ENCODE measurements at places on chromosomes 16 and 17.
A peak's percentile ranks its signal among the peaks of the same experiment; 100 is the strongest.

- DNase-seq, result no peak
Measured at GRCh38 chr17:63842173-63842539, 329 bp downstream of the SMARCD2 start.

DNA sequence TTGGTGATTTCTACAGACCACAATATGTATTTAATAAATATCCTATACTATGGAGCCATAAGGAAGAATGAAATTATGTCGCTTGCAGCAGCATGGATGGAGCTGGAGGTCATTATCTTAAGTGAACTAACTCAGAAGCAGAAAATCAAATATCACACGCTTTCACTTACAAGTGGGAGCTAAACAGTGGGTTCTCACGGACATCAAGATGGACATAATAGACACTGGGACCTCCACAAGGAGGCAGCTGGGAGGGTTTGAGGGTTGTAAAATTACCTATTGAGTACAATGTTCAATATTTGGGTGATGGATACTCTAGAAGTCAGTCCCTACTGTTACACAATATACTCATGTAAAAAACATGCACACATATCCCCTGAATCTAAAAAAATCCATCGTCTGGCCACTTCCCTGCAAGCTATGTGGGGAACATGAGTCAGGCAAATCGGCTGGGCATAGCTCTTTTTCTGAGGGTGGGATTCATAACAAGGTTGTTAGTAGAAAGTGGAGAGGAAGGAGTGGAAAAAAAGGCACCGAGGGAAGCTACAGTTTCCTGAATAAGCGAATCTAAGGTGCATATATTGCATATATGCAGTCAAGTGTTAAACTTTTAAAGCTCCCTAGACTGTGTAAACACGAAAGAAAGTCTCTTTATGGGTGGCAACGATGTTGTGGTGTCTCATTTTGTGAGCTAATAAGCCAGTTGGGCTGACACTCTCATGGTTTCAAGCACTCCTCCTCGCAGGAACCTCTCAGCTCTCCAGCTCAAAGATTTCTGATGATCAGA lies 135.2 kb upstream of the CPHXL start:
- DNase-seq, result peak; percentile 61

GRCh38 chr16:7363422-7364417 lies 31.1 kb downstream of the RBFOX1 start:
- peak; percentile 85 for DNase-seq

- DNase-seq, result no peak
Measured at GRCh38 chr16:9845661-9846361, 336.4 kb downstream of the GRIN2A start.

DNA sequence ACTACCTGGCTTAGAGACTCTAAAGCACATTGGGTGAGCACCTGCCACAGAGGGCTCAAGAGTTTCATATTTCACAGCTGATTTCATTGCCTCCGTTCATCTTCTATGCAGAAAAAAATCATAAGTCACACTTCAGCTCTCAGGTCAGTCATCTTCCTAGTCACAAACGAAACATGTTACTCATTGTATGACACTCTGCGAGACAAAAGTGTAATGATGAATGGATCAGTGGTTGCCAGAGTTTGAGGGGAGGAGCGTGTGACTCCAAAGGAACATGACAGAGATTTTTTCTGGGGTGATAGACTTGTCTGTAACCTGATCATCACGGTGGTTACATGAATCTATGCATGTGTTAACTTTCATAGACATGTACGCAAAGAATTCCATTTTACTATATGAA lies 195.2 kb upstream of the CNTNAP4 start:
- DNase-seq, result peak; percentile 57

DNA sequence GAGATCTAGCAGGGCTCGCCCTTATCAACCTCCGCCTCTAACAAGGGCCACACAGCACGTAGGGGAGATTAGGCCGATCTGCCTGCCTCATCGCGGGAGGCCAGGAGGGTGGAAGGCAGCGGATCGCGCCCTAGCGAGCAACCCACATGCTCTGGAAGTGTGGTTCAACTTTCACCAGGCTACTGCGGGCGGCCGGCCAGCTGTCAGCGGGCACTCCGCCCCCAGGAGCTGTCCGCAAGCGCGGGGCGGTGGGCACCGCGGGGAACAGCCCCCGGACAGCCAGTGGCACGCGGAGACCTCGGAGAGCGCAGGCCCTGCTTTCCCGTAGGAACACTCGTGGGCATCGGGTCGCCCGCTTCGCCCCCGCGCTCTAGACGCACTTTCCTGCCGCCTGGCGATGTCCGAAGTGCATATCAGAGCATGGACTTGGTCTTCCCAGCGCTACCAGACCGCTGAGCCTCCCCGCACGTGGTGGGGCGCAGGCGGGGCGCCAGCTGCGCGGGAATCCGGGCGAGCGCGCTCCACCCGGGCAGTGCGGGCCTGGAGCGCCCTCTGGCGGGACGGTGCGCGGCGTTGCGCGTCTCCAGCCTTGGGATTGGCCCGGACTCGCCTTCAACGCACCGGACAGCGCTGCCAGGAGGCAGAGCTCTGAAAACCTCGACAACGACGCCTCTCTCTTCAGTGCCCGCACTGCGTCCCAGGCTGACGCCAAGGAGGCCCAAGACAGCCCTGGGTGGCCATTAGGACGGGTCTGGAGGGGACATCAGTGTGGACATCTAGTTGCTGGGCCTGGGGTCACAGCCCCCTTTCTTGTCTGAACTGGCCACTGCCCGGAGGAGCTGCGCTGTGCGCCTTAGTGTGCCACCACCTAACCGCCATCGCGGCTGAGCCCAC lies 3.6 kb upstream of the ZNHIT3 start:
- DNase-seq, result peak; percentile 54

GRCh38 chr16:66651965-66652364 lies 44.6 kb downstream of the CMTM4 start:
- DNase-seq, result no peak

DNA sequence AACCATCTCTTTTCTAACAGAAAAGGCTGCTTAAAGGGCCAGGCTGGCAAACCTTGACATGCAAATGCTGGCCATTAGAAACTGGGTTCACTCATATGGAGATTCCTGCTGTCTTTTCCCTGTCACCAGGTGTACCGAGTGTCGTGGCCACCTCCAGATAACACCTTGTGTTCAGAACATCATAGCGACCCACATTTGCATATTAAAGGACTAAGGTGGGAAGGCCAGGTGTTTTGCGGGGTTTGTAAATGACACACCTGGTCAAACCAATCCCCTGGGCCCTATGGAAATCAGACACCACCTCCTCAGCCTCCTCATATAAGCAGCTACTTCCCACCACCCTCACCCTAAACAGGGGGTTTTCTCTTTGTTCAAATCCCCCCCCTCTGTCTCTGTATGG lies 2.5 kb upstream of the AIPL1 start:
- no peak for DNase-seq

DNA sequence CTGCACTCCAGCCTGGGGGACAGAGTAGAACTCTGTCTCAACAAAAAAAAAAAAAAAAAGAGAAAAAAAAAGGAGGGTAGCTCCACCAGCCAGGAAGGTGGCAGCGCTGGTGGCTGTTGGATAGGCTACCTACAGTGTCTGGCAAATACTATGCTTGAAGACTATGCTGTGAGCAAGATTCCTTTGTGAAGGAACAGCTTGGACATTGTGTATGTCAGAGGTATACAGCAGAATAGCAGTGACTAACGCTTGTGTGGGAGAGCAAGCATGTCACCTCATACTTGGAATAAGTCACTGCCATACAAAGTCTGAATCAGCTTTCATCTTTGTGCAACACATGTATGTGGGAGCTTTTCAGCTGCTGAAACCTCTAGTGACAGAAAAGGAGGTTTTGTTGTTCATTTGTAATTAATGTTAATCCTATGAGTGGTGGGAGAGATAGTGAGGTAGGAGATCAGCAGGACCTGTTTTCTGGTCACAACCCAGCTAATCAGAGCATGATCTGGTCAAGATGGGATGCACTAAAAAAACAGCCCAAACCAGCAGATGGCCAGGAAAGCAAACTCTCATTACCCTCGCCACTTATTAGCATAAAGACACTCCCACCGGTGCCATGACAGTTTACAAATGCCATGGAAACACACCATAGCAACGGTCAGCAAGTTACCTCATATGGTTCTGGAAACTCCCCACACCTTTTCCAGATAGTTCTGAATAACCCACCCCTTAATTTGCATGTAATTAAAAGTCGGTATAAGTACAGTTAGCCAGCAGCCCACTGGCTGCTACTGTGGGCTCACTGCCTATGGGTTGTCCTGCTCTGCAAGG lies 6.8 kb upstream of the ITGAD start:
- no peak for DNase-seq

GRCh38 chr16:17555176-17555575 lies 84.4 kb upstream of the XYLT1 start:
- no peak for DNase-seq

DNA sequence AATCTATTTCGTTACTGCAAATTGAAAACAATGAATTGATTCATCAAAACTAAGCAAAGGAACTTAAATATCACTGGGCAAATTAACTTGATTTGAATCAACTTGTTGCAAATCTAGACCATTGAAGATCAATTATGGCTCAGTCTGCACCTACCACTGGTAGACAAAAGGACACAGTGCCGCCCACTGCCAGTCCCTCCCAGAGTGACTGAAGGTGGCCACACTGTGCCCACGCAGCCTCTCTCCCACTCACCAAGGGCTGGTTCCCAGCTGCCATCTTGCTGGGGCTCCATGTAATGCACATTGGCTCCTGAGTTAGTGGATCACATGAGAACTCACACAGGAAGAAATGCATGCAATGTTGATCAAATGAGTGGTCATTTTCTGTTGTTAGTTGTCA lies 78.1 kb downstream of the PLXDC1 start:
- no peak for DNase-seq

DNA sequence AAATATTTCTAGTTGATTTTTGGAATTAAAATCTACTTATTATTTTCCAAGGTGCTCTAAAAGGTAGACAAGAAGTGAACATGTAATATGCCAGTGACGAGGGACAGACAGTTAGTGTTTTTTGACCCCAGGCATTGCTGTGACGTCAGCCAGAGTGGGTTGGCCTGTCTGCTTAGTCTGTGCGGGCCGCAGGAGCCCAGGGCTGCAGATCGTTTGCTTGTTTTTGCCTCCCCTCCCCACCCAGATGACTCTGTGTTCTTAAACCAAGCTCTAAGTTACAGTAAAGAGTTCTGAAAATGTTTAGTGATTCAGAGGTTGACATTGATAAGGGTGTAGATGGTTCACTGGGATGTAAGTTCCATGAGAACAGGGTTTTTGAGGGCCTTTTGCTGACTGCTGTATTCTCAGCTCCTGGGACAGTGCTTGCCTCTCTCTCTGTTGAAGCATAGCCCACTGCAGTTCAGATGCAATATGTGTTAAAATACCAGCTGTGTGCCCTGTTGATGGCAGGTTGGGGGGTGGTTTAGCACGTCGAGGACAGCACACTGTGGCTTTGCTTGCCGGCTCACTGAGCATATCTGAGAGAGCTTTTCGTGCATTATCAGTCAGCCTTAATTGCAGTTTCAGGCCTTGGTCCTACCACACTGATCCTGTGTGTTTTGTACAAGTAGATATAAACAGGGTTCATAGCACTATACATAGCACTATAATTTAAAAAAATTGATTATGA lies 64.8 kb downstream of the SEC14L1 start:
- DNase-seq, result no peak

DNA sequence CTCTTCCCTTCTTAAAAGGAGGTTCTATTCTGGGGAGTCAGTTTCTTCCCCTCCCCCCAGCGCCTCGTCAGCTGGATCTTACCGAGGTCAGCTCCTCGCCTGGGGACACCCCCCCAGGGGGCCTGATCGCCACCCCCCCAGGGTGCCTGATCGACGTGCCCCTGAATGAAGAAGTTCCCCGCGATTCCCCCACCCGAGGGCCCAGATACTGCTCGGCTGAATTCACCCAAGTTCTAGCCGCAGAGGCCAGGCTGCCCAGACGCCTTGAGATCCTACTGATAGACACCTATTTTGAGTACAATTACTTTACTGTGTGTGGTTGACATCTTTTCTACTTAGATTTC lies 1.4 kb downstream of the RAB11FIP3 start:
- DNase-seq, result no peak

GRCh38 chr16:69348222-69348621 lies 3.4 kb downstream of the TMED6 start:
- no peak for DNase-seq

DNA sequence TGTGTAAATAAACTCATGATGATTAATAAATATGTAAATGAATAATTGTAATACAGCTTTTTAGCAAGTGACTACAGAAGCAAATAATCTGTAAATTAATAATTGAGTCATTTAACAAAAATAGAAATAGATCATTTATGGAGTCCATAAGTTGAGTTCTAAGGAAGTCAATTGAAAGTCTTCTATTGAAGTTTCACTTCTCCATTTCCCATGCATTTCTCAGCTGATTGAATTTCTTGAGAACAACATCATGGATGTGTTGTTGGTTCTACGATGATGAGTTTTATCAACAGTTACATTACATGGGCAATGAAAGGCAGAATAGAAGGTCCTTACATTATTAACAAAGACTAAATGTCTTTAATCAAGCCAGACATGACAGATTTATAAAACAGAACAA lies 290.4 kb downstream of the MAP2K6 start:
- DNase-seq, result no peak

DNA sequence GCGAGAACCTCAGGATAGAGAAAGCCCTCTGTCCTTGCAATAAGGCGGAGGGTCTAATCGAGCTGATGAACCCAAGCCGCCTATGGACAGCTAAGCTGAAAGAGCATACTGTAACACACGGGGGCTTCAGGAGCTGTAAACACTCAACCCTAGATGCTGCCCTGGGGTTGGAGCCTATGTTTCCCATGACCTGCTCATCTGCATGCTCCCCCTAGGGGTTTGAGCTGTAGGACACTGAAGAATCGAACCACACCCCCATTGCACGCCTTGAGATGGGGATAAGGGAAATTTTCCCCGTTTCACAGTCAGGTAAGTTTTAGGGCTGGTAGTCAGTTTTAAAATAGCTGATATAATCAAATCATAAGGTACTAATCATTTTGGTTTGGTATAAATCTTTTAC lies 675.6 kb upstream of the CDH8 start:
- DNase-seq, result no peak

GRCh38 chr17:65472666-65473309 lies 88.7 kb downstream of the AXIN2 start:
- no peak for DNase-seq

GRCh38 chr17:321386-321941 lies 31.1 kb downstream of the RPH3AL start:
- no peak for DNase-seq

- no peak for DNase-seq
Measured at GRCh38 chr17:17080181-17080631, 37.9 kb downstream of the MPRIP start.

DNA sequence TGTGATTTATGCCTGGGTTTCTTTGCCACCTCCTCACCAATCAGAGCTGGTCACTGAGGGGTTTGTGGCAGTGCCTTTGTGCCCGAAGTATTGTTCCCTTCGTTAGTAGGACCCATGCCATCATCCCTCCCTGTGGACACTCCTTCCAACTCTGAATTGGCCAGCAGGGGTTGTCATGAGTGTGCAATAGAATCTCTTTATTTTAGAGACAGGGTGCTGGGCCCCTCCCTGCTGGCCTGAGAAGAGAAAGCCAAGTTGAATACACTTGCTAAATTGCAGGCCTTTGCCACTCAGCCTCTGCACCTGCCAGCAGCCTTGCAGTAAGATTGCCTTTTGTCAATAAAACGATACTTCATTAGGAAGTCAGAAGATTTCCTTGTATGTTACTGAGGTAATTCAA lies 40.7 kb upstream of the SLC12A3 start:
- peak; percentile 18 for DNase-seq
